A549 treated with Mapracorat at 1 μM for 4 hours (cell line): ENCODE measurements at places on chromosomes 4 and X. TPM values are rescaled to one million over a fixed set of nuclear protein-coding genes. Genes with fewer than 3 reads are reported as not detected.

MAGED4B gene
- 7.9 to 18.5 TPM (median 12.5 TPM) in 5 replicates for total RNA-seq

NKX6-1 gene
- 0.27 to 0.63 TPM (median 0.35 TPM) in 5 replicates for total RNA-seq

GAGE12E gene
- total RNA-seq = not detected in 5 replicates

NCAPG gene
- total RNA-seq = 22.1 to 28.9 TPM (median 26.7 TPM) in 5 replicates

YIPF7 gene
- total RNA-seq = not detected in 5 replicates

IL15 gene
- total RNA-seq = 12.9 to 17.5 TPM (median 14.4 TPM) in 5 replicates

UBQLN2 gene
- 20.4 to 21.9 TPM (median 21.1 TPM) in 5 replicates for total RNA-seq

PCYT1B gene
- total RNA-seq = 0.05 to 0.09 TPM in 2 of 5 replicates, not detected in the others

KIT gene
- not detected in 5 replicates for total RNA-seq

SPOCK3 gene
- total RNA-seq = 0.11 to 0.15 TPM (median 0.13 TPM) in 5 replicates

FOXO4 gene
- 0.91 to 1.9 TPM (median 1.5 TPM) in 5 replicates for total RNA-seq

DDIT4L gene
- 0.21 to 0.51 TPM (median 0.24 TPM) in 5 replicates for total RNA-seq

DCHS2 gene
- 0.02 to 0.09 TPM in 2 of 5 replicates, not detected in the others for total RNA-seq

VCX3B gene
- not detected in 5 replicates for total RNA-seq

LUZP4 gene
- total RNA-seq = not detected in 5 replicates

ZCCHC12 gene
- total RNA-seq = 0.10 to 0.24 TPM (median 0.19 TPM) in 5 replicates

DKK2 gene
- not detected in 5 replicates for total RNA-seq

ELK1 gene
- total RNA-seq = 29.4 to 38.8 TPM (median 37.6 TPM) in 5 replicates

EXOC1L gene
- total RNA-seq = not detected in 5 replicates

MAGEB10 gene
- total RNA-seq = not detected in 5 replicates

EMCN gene
- not detected in 5 replicates for total RNA-seq

CHM gene
- total RNA-seq = 8.6 to 10.5 TPM (median 8.7 TPM) in 5 replicates

APLN gene
- 0.76 to 1.1 TPM (median 0.88 TPM) in 5 replicates for total RNA-seq

NHSL2 gene
- total RNA-seq = 0.25 to 0.52 TPM (median 0.27 TPM) in 5 replicates

ARHGEF6 gene
- 0.05 to 0.27 TPM (median 0.11 TPM) in 5 replicates for total RNA-seq
